ENCODE measurements at places on chromosomes 12 and 14.
A peak's percentile ranks its signal among the peaks of the same experiment; 100 is the strongest.

DNA sequence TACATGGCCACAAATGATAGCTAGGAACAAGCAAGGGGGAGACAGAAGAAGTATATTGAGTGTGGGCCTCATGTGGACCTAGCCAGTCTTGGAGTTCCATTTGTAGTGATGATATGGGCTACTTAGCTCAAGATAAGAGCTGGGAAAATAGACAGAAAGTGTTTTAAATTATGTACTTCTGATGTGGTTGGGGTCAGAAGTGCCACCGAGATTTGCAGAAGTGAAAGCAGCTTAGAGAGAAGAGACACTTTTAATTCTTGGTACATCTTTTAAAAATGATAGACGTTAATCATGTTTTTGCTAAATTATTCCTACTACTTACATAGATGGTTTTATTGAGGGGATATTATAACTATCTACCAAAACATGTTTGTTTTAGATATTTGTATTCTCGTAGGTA, 198.3 kb upstream of the PDZRN4 start:
- no peak for DNase-seq

GRCh38 chr12:47545938-47546609, 159.8 kb downstream of the RPAP3 start:
- no peak for DNase-seq

DNA sequence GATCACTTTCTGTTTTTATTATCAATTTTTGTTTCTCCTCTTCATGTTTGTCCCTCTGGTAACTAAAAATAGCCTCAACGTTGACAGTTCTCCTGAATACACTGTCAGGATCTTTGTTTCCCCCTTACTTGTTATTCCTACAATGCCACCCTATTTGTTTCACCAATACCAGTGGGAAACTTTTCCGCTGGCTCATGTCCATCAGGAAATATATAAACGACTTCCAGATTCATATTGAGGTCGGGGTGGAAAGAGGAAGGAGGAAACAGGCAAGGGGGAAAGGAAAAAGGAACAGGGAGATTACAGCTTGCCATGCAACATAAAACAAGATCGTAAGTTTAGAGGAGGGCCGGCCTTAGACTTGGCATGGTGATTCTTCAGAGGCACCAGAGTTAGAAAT, 61.7 kb downstream of the BTBD7 start:
- no peak for DNase-seq

GRCh38 chr12:116861320-116861719, 19.9 kb downstream of the HRK start:
- no peak for DNase-seq

DNA sequence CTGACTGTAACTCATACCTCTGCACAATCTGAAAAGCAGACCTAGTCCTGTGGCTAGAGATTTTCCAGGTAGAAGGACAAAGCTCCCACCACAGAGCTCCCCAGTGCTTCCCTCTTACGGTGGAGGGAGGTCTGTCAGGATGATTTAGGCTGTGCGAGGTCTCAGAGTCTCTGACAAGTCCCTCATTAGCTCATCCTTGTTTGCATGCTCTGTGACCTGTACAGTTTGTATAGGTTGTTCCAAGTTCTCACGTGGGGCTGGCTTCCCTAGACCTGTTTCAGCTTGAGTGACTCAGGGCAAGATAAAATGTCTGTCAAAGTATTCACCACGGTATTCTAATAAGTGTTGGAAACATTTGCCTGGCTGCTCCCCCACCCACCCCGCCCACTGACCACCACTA, 34.8 kb downstream of the ASCL1 start:
- no peak for DNase-seq

- DNase-seq: no peak
These were observed 58.2 kb downstream of the SETD3 start for GRCh38 chr14:99422228-99423010.

GRCh38 chr14:100149851-100150611, 9.4 kb downstream of the DEGS2 start:
- DNase-seq: no peak

GRCh38 chr14:100222224-100223093, 16.5 kb upstream of the YY1 start:
- no peak for DNase-seq

- peak; percentile 47 for DNase-seq
These were observed 6.8 kb upstream of the ASIC1 start for GRCh38 chr12:50050410-50051098.

DNA sequence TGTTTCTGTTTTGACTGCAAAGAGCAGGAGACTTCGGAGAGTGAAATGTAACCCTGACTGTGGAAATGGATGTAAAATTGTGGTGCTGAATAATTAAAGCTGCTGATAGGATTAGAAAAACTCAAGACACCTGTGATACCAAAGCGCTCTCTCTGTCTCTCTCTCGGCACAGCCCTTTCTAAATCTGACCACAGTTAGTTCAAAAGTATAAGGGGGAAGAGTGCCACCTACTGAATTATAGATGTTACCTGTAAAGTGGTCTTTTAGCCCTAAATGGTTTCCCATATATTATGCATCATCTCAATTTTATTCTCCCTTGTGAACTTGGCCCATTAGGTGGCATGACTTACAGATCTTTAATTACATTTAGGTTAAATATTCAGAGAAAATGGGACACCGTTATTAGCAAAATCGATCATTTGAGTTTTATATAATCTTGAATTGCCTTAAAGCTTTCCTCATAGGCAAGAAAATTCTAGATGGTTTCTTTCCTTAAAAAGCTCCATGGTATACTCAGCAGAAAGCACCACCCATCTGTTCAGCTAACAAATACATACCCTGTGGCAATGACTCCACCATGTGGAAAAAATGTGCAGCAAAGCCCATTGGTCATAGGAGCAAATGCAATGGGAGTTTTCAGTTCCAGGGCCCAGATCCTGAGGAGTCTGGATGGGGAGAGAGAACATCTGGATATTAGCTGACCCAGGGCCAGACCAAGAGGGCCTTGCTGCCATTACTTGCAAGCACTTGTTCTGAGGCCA, 18.1 kb downstream of the RFC5 start:
- no peak for DNase-seq

GRCh38 chr14:65345266-65345665, 67.3 kb upstream of the FUT8 start:
- no peak for DNase-seq

- DNase-seq: no peak
These were observed 47.9 kb downstream of the PPP1R12A start for GRCh38 chr12:79886917-79887519.

DNA sequence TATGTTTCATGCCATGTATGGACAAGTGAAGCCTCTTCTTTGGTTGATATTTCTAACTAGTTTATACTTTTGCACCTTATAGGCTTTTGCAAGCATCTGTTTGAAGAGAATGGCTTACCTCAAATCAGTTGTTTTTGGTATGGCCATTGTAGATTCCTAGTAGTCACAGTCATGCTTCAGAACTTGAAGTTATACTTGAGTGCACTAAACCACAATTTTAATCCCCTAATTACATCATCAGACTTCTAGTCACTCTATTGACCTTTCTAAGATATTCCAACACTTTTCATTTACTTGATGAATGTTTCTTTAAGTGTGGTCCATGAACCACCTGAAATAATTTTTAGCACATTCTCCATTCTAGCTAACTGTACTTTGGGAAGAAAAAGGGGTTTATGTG, 18.6 kb upstream of the KLRB1 start:
- no peak for DNase-seq

DNA sequence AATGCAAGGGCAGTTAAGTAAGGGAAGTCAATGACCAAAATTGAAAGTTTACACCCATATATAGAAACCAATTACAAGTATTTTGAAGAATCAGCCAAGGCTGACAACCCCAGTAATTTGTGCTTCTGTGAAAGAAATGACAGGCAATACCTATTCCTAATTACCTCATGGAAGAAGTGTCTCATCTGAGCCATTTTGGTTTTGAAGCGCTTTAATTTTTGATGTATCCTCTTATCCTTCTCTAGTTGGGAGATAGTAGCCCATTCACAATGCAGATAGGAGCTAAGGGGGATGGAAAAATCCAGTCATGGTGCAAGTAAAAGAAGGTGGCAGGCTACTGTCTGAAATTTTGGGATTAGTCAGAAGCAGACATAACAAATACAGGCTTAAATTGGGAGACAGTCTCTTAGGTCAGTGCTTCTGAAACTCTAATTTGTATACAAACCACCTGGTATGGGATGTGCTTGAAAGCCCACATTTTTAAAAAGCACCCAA, 30.4 kb upstream of the SUPT16H start:
- DNase-seq: no peak

- no peak for DNase-seq
These were observed 732 bp downstream of the ZNF664 start for GRCh38 chr12:123973552-123974341.

DNA sequence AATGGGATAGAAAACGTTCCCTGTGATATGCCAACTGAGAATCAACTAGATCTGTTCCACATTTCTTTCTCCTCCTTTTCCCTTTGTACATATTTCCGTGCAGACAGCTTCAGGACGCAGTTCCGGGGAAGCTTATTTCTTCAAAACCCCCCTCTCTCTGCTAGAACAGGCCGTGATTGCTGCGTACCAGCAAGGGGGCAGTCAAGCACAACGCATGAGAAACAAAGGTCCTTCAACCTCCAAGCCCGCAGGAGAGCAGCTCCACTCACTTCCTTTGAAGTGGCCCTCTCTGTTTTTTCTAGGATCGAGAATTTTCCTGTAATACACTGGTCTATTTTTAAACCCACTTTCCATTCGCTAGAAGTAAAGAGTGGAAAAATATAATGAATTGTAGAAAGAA, 80.8 kb downstream of the ZNF664 start:
- no peak for DNase-seq

DNA sequence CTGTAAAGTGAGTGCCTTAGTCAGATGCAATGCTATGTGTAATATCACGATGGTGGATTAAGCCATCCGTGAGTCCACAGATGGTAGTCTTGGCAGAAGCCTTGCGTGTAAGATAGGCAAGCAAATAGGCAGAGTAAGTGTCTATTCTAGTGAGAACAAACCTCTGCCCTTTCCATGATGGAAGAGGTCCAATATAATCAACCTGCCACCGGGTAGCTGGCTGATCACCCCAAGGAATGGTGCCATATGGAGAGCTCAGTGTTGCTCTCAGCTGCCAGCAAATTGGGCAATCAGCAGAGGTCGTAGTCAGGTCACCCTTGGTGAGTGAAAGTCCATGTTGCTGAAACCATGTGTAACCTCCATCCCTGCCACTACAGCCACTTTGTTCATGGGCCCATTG, 371.2 kb upstream of the LRFN5 start:
- no peak for DNase-seq

GRCh38 chr14:59422069-59422881, 42.9 kb downstream of the GPR135 start:
- no peak for DNase-seq

GRCh38 chr12:103881261-103881660, 40.2 kb upstream of the NT5DC3 start:
- no peak for DNase-seq

GRCh38 chr12:57738661-57739237, at the start of gene AGAP2:
Gene AGAP2, minus strand, starts transcription at chr12:57738742. Its CDS starts 496 bp downstream, at chr12:57738246.
- no peak for DNase-seq

- DNase-seq: no peak
These were observed 115.3 kb downstream of the ALG10B start for GRCh38 chr12:38431921-38432320.

DNA sequence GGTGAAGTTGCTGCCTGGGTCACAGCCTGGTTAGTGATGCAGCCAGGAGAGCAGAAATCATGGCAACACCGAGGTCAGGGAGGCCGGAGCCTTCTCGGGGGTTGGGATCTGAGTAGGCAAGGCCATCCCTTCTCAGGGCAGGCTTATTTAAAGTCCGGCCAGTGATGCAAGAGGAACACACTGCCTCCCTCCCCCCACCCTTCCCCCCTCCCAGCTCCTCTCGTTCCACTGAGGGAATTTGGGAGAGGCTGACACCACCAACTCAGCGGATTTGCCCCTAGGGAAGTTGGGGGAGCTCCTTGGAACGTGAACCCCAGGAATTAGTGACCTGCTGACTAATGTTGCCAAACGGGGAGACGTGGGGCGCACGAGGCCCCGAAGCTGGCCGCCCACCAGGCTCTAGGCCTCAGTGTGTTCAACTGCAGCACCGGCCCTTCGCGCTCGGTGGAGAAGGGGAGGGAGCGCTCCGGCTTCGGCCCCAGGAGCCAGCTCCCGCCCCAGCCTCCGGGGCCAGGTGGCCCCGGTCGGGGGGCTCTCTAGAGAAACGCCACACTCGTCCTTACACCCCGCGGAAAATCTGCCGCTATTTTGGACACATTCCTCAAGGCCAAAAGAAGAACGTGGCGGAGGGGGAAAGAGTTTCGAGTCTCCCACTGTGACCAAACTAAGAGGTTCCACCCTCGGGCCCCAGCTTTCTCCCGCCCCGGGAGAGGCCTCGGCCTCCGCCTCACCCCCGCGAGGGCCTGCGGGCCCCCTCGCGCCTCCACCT, 1.6 kb downstream of the CTDSP2 start:
- no peak for DNase-seq

DNA sequence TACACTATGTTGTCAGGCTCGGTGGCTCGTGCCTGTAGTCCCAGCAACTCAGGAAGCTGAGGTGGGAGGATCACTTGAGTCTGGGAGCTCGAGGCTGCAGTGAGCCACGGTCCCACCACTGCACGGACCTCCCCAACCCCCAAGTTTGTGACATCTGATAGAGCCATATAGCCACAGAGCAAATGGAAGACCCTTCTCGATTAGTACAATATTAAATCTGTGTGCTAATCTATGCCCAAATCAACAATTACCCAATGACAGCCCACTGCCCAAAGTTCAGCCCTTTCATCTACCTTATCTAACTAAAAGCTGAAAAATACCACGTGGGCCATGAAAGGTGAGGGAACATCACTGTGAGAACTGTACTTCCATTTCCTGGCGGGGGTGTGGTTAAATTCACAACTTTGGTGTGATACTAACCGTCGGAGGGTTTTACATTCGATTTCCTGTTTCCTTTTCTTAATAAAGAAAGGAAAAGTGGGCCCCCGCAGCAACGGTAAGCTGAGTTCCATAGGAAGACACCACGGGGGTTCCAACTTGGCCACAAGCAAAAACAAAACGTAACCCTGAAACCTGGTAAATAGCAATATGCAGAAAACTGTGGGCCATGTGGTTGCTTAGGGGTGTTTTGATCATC, 31.2 kb upstream of the FOS start:
- DNase-seq: no peak

GRCh38 chr12:102691773-102692555, 211.6 kb upstream of the IGF1 start:
- DNase-seq: no peak

DNA sequence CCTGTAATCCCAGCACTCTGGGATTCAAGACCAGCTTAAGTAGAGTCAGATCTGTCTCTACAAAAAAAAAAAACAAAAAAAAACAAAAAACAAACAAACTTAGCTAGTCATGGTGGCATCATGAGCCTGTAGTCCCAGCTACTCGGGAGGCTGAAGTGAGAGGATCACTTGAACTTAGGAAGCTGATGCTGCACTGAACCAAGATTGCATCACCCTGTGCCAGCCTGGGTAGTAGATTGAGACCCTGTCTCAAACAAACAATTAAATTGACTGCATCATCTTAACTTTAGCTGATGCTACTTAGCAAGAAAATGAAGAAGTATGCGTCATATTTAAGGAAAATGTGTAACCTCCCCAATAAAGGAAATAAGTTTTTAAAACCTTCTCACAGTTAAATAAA, 136.6 kb upstream of the ATXN7L3B start:
- no peak for DNase-seq

Measured in SIG-M5 (cell line).